Bone marrow (tissue), 2 donors: ENCODE measurements at places on chromosomes 7 and 10.

DNA sequence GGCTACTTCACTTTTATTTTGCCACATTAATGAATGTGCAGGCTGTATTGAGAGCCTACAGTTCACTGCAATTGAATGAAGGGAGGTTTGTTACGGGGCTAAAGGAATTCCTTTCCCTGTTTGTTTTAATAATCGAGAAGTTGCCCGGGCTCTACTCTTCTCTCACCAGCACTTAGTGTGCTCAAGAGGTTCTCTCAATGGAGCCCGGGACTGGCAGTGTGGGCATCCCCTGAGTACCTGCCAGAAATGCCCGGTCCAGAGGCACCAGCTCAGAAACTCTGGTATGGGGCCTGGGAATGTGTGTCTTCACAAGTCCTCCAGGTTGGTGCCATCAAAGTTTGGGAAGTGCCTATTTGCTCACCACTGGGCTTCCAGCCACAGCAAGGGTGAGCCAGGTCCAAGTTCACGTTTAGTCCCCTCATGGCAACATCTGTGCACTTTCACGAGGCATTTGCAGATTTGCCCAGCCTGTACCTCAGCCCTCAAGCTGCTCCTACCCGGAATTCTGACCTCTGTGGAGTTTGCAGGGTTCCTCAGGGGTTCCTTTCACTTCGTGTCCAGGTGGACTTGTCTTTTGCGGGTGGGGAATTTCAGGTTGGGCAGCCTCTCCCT lies 622.4 kb downstream of the SDK1 start:
- DNase-seq = no peak

- peak; percentile 10 for DNase-seq
These were observed 1002.9 kb upstream of the KCND2 start for GRCh38 chr7:119270045-119270464.

- no peak for DNase-seq
These were observed 4.8 kb upstream of the UNC5B start for GRCh38 chr10:71207578-71207977.

- no peak for DNase-seq
These were observed 136.4 kb upstream of the ODAD2 start for GRCh38 chr10:28135258-28135657.

DNA sequence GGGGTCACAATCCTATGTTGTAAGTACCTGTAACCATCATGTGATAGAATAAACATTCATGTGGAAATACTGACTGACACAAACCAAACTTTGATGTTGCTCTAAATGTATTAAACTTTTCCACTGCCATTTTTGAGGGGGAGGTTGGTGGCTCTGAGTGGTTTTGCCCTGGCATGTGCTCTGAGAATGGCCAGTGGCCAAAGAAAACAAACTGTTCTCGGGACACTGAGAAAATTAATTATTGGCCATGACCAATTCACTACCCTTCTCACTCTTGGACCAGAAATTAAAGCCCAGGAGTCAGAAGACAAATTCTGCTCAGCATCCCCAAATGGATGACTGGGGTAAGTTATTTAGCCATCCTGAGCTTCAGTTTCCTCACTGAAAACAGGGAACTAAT lies 195.9 kb downstream of the XPNPEP1 start:
- no peak for DNase-seq
